ENCODE measurements at places on chromosomes 1 and 21. TPM values are rescaled to one million over a fixed set of nuclear protein-coding genes. Genes with fewer than 3 reads are reported as not detected.

The BOLA1 gene
- total RNA-seq: 11.5 TPM

DNA sequence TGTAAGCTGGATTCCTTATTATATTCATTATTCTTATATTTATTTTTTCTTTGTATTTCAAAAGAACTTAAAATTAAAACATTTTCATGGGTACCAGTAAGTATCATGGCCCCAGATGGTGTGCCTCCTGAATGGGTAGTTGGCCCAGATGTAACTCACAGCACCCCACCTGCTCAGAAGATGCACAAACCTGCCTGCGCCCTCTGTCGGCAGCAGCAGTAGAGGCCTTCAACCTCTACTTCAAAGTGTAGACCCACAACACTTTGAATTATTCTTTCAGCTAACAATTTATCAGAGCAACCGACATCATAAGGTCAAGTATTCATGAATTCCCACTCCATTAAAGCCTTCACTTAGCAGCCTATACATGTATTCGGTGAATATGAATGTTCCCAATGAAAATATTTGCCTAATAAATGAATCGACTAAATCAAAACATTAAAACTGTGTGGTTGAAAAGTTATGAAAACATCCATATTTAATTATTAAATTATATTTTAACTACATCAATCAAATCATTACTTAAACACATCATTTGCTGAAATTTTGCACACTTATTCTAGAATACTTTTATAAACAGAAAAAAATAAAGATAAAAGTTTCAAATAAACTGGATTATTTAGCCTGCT lies 25.4 kb downstream of the PIGM start:
- no peak overlapping the region for H3K27ac ChIP-seq
- peaks cover 39% of the 10 kb centered on the region for H3K27me3 ChIP-seq
- H3K36me3 ChIP-seq: no peaks in the 10 kb centered on the region
- DNase-seq: no peak
- H3K4me1 ChIP-seq: no peaks in the 10 kb centered on the region
- H3K4me3 ChIP-seq: no peak overlapping the region

DNA sequence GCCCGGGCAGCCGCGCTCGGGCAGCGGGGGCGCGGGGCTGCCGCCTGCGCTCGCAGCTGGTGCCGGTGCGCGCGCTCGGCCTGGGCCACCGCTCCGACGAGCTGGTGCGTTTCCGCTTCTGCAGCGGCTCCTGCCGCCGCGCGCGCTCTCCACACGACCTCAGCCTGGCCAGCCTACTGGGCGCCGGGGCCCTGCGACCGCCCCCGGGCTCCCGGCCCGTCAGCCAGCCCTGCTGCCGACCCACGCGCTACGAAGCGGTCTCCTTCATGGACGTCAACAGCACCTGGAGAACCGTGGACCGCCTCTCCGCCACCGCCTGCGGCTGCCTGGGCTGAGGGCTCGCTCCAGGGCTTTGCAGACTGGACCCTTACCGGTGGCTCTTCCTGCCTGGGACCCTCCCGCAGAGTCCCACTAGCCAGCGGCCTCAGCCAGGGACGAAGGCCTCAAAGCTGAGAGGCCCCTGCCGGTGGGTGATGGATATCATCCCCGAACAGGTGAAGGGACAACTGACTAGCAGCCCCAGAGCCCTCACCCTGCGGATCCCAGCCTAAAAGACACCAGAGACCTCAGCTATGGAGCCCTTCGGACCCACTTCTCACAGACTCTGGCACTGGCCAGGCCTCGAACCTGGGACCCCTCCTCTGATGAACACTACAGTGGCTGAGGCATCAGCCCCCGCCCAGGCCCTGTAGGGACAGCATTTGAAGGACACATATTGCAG lies 3.0 kb downstream of the ARTN start:
- H3K36me3 ChIP-seq: peaks cover 3% of the 10 kb centered on the region
- peak overlapping the region; percentile 58 for H3K4me3 ChIP-seq
- no peak overlapping the region for H3K27ac ChIP-seq
- peaks cover 10% of the 10 kb centered on the region for H3K27me3 ChIP-seq
- peaks cover 15% of the 10 kb centered on the region for H3K4me1 ChIP-seq

DNA sequence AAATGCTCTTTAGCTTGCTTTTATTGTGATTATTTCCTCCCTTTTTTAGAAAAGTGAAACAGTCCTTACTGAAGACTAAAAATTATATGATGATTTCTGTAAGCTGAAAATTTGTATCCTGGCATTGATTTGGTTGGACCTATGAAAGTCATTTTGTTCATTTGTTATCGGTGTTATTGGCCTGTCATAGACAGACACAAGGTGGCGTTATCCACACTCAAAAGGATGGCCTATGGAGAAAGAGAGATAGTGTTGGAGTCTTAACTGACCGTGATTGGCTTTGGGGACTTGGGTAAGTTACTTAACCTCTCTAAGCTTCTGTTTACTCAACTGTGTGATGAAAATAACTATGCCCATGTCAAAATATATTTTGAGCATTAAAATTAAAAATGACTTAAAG lies 203.6 kb upstream of the CHODL start:
- H3K4me1 ChIP-seq: no peaks in the 10 kb centered on the region
- no peak overlapping the region for H3K27ac ChIP-seq
- DNase-seq: no peak
- H3K4me3 ChIP-seq: no peak overlapping the region
- no peaks in the 10 kb centered on the region for H3K27me3 ChIP-seq
- H3K36me3 ChIP-seq: no peaks in the 10 kb centered on the region

GRCh38 chr1:247535402-247535801 lies 838 bp downstream of the OR2C3 start:
- no peaks in the 10 kb centered on the region for H3K4me1 ChIP-seq
- DNase-seq: no peak
- no peaks in the 10 kb centered on the region for H3K36me3 ChIP-seq
- H3K27ac ChIP-seq: no peak overlapping the region
- no peak overlapping the region for H3K4me3 ChIP-seq
- H3K27me3 ChIP-seq: peaks cover 2% of the 10 kb centered on the region

DNA sequence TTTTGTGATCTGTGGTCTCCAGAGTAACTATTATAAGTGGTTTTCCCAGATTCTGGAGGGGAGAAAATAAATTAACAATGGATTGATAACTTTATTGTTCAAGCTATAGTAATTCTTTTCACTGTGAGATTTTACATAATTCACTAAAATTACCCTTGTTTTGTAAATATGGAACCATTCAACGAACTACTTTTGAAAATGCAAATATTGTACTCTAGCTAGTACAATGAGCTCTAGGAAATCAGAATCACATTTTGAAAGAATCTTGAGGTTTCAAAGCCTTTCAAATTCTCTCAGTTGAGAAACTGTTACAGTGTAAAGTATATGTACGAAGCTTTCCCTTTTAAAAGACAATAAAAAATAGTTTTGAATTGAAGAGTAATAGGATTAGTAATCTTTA lies 119.9 kb downstream of the HS2ST1 start:
- no peaks in the 10 kb centered on the region for H3K36me3 ChIP-seq
- DNase-seq: no peak
- H3K4me1 ChIP-seq: no peaks in the 10 kb centered on the region
- no peaks in the 10 kb centered on the region for H3K27me3 ChIP-seq

The SLC35F3 gene
- not detected for total RNA-seq

DNA sequence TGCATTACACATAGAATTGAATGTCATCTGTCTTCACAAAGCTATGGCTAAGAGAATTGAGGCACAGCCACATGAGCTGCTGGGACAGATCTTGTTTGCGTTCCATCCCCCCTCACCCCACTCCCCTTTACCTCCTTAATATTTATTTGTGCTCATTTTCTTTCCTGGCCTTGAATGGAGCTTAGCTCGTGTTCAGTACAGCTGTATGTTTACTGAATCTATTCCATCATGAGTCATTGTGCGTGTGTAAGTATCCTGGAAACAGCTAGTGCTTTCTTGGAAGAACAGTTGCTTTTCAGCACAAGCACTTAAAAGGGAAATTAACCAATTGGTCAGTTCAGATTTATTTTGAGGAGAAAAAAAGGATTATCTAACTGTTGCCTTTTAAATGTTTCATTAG lies 14.7 kb downstream of the PROX1 start:
- H3K27me3 ChIP-seq: peaks cover 21% of the 10 kb centered on the region
- H3K36me3 ChIP-seq: no peaks in the 10 kb centered on the region
- no peak for DNase-seq

- H3K27me3 ChIP-seq: peaks cover 67% of the 10 kb centered on the region
- DNase-seq: no peak
- peaks cover 20% of the 10 kb centered on the region for H3K4me1 ChIP-seq
- peak overlapping the region; percentile 50 for H3K27ac ChIP-seq
- H3K4me3 ChIP-seq: no peak overlapping the region
These were observed 2.2 kb downstream of the BCAN start for GRCh38 chr1:156644146-156644545.

The SLC16A4 gene
- total RNA-seq: 16.5 TPM

DNA sequence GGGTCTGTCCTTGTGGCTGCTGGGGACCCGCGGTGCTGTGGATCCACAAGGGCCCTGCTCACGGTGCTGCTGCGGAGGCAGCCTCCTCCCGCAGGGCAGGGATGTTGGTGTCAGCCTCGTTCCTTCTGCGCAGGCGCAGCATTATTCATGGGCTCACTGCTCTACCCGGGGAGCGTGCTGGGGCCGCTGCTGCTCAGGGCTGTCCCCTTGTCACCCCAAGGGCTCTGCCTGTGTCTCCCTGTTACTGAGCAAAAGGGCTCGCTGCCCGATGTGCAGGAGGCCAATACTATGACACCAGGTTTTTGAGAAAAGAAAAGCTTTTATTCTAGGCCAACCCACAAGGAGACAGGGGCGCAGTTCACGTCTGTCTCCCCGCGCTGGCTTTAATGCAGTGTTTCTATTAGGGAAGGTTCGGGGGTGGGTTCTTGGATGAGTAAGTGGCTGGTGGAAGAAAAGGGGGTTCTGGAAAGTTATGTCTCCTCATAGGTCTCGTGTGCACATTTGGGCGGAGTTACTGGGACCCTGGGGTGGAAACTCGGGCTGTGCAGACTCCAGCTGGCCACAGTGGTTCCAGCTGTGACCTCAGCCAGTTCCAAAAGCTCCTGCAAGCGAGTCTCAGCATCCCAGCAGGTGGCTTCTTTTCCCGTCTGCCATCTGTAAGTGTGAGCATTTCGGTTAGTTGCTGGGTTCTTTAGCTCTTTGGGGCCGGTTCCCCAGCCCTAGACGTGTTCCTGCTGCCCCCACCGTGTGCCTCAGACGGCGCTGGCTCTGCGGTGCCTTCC lies 40.8 kb upstream of the LRRC3 start:
- no peaks in the 10 kb centered on the region for H3K4me1 ChIP-seq
- H3K27me3 ChIP-seq: peaks cover 24% of the 10 kb centered on the region
- DNase-seq: peak; percentile 87
- no peak overlapping the region for H3K4me3 ChIP-seq
- no peak overlapping the region for H3K27ac ChIP-seq

- H3K27ac ChIP-seq: no peak overlapping the region
- H3K4me1 ChIP-seq: no peaks in the 10 kb centered on the region
- H3K4me3 ChIP-seq: no peak overlapping the region
- peaks cover 3% of the 10 kb centered on the region for H3K36me3 ChIP-seq
- no peak for DNase-seq
These were observed 92.7 kb downstream of the MAB21L3 start for GRCh38 chr1:116203920-116204319.

The TMEM200B gene
- 15.4 TPM for total RNA-seq

The MXRA8 gene
- 154 TPM for total RNA-seq

Measured in chondrocyte (in vitro differentiated cells).